Activated CD4-positive, alpha-beta T cell treated with anti-CD3 and anti-CD28 coated beads for 36 hours (primary cell): ENCODE measurements at places on chromosomes 1 and 21.

- DNase-seq: no peak
These were observed 56.2 kb downstream of the BTBD8 start for GRCh38 chr1:92136341-92136740.

DNA sequence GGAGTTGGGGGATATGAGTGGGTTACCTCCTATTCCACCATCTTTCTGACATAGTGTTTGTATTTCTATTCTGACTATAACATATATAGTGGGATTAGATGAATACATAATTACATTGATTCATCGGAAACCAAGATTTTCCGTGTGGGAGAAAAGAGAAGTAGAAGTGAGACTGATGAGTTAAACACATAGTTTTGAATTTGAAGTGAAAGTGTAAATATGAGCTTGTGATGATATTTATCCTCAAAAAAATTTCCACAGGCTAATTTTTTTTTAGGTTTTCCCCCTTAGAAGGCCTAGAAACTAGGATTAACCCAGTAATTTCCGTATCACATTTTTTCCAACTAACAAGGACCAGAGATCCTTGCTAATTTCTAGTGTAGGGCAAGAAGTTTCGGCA lies 6.9 kb downstream of the CD1B start:
- DNase-seq: no peak

DNA sequence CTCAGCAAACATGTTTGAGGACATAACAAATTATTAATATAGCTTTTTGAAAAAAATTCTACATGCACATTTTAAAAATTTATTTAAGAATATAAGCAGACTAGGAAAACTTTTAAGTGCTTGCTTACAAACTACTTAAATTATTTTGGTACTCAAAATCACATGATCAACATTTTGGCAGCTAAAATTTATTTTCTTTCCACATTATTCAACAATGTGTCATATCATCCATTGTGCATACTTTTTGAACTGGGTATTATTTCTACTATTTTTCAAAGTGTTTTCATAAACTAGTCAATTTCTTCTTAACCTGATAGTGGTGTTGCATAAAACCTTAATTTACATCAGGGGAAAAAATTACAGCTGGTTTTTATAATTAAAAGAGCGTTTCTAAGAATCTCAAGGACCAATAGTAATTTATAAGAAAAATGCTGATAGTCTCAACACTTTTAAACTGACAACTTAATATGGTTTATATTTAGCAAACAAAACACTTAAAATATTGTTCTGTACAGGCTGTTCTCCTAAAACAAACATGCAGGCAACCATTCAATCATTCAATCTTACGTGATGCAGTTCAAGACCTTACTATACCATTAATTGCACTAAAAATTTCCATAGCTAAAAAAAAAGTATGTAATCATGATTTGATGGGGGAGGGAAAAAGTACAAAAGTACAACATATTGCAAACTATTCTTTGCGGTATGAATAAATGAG lies 105.0 kb downstream of the GPATCH2 start:
- no peak for DNase-seq

- DNase-seq: no peak
These were observed 39.1 kb upstream of the IGSF5 start for GRCh38 chr21:39705849-39706248.

DNA sequence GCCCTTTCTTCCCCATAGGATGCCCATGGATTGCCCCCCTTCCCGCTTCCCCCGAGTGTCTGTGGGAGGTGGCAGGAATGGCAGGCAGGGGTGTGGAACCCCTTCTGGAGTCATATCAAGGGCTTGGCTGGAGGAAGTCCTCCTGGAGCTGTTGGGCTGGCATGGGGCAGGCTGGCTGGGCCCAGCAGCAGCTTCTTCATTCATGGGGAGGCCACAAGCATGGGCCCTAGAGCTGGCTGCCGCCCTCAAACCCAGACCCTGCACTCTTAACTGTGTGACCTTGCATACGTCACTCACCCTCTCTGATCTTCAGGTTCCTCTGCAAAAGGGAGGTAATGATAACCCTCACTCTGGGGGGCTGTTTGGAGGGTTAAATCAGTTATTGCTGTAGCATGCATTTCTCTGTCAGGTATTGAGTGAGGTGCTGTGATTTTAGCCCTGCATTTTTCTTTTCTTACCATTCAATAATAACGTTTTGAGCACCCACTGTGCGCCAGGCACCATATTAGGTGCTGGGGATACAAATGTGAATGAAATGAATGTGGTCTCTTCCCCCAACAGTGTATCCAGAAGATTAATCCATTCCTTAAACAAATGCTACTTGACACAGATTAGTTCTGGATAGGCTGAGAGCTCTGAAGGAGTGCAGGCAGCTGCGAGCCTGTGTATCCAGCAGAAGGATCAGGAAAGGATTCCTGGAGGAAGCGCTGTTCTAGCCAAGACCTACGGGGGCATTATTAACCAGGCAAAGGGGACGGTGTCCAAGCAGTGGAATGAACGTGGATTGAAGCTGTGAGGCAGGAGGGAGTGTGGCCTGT lies 9.3 kb downstream of the PCSK9 start:
- no peak for DNase-seq

GRCh38 chr1:36909946-36910725 lies 124.2 kb downstream of the GRIK3 start:
- no peak for DNase-seq

DNA sequence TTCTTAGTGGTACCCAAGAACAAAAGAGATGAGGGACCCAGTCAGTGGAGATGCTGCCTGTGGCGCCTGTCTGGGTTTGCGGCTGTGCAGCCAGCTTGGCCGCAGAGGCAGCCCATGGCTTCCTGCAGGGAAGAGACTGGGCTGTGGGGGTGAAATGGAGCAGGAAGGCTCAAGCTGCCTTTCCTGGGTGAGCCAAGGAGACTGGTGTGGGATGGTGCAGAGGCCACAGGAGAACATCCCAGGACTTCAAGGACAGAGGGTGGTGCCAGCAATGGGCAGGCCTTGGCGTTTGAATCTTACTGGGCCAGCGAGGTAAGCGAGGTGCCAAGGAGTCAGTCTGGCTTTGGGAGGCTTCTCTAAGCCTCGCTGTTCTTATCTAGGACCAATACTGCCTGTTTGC lies 26.4 kb downstream of the KCNA10 start:
- no peak for DNase-seq

DNA sequence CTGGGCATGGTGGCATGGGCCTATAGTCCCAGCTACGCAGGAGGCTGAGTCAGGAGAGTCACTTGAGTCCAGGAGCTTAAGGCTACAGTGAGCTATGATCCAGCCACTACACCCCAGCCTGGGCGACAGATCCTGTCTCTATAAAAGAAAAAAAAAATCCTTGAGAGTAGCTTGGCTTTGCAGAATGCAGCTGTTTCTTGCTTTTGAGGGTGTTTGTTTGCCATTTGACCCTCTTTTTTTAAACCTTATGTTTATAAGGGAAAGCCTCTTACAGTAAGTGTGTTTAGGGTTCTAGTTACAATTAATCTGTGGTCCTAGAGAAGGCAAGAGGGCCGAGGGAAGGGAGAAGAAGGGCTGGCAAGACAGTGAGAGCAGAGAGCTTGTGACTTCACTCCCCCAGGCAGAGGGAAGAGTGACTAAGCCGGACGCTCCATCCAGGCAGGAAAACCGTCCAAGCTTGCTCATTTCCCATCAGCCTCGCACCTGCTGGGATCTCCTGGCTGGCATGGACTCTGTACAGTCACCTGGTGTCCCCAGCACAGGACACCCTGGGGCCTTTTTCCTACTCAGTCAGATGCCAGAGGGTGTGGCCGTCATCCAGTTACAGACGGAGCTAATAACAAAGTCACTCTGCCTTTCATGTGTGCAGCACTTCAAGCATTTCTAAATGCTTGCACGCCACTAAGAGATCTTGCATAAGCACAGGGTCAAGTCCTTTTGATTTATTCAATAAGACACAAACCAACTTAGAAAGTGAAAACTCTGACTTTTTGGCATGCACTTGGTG lies 55.5 kb upstream of the PSEN2 start:
- no peak for DNase-seq

GRCh38 chr1:69123486-69123885 lies 444.2 kb upstream of the LRRC7 start:
- no peak for DNase-seq

GRCh38 chr1:10617931-10618885 lies 143.5 kb downstream of the PEX14 start:
- no peak for DNase-seq

DNA sequence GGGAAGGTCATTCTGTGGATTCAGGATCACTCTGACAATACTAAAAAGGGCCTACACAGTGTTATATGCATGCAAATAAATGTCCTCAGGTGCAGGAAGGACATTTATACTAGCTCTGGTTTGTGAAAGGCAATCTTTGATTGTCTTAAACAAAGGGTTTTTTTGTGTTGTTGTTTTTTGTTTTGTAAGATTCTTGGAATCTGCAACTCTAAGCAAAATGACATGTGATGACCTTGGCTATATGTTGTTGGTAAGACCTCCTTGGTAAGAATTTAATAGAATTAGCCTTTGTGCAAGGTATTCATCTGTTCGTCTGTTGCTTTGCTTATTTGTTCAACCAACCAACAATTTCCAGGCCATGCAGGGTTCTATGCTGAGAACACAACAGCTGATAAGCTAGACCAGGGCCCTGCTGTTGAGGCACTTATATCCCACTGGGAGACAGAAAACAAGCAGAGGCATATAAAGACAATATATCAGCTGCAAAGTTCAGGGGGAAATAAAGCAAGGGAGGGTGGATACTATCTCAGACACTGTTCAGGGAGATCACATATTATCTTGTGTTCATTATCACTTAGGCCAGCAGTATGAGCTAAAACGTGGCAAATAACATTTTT lies 60.3 kb downstream of the FH start:
- no peak for DNase-seq

- peak; percentile 46 for DNase-seq
These were observed 4.5 kb downstream of the PLA2G2A start for GRCh38 chr1:19974822-19975416.

DNA sequence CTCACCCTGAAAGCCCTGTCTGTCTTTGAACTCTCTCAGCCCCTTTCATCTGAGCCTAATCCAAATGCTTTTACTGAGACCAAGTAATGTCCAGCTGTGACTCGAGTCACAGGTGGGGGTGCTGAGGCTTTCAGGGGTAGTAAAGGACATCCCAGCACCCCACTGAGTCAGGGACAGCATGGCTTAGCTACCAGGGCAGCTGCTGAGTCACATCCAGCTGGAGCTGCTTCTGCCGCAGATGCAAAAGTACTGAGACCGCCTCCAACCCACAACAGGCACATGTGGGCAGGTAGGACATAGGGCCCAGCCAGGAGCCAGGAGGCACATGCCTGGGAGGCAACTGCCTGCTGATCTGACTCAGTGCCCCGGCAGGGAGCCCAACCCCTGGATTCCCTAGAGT lies 6.7 kb upstream of the VSIG8 start:
- peak; percentile 48 for DNase-seq

DNA sequence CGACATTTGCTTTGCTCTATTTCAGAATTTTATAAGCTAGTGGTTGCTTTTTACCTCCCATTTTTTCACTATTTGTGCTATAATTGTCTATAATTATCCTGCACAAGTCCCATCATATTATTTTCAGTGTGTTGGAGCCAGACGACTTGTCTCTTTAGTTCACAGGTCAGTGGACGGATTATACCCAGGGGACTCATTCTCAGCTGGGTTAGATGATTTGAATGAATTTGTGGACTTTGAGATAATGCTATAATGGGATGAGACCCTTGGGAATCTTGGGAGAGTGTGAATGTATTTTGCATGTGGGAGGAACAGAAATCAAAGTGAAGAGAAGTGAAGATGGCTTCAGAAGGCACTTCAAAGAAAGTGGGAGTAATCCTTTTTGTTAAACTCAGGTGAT lies 31.5 kb upstream of the KCNK1 start:
- DNase-seq: no peak

DNA sequence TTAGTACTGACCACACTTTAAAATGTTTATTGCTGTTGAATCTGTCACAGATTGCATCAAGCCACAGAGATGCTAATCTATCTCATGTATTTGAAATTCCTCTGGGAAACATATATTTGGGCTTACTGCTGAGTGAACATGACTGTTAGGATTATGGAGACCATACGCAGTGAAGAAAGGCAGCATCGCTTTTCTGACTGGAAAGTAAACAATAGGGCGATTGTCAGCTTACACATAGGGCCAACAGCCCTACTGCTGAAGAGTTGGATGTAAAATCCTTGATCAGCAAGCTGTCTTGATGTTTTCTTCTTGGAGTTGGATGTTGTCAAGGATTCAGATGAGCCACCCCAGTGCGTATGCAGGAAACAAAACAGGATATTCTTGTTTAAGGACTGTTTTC lies 368.7 kb upstream of the ADGRL2 start:
- no peak for DNase-seq

GRCh38 chr1:1173793-1174415 lies at the start of gene TTLL10:
Gene TTLL10, plus strand, starts transcription at chr1:1173880. Its CDS starts 5,336 bp downstream, at chr1:1179216.
- peak; percentile 65 for DNase-seq

DNA sequence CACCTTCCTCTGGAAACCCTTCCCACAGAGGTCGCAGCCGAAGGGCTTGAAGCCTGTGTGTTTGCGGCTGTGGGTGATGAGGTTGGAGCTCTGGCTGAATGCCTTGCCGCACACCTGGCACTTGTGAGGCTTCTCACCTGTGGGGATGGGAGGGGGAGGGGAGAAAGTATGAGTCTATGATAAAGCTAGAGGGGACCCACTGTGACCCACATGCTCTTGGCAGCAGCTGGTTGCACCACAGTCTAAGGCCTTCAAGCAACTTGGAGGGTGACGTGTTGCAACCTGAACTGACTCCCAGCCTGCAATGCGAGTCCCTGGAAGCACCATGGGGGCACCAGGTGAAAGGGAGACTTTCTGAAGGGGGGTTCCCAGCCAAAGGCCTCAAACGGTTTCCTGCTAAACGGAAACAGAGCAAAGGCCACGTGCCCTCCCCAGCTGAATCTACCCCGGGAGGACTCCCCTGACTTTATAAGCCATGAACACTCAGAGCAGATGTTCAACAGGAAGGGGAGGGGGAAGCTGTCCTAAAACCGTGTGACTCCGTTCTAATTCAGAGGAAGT lies 10.6 kb downstream of the GFI1 start:
- DNase-seq: peak; percentile 84

GRCh38 chr1:66773227-66773626 lies 21.0 kb downstream of the DYNLT5 start:
- DNase-seq: no peak

GRCh38 chr21:27045281-27045985 lies 78.5 kb upstream of the ADAMTS5 start:
- DNase-seq: no peak

DNA sequence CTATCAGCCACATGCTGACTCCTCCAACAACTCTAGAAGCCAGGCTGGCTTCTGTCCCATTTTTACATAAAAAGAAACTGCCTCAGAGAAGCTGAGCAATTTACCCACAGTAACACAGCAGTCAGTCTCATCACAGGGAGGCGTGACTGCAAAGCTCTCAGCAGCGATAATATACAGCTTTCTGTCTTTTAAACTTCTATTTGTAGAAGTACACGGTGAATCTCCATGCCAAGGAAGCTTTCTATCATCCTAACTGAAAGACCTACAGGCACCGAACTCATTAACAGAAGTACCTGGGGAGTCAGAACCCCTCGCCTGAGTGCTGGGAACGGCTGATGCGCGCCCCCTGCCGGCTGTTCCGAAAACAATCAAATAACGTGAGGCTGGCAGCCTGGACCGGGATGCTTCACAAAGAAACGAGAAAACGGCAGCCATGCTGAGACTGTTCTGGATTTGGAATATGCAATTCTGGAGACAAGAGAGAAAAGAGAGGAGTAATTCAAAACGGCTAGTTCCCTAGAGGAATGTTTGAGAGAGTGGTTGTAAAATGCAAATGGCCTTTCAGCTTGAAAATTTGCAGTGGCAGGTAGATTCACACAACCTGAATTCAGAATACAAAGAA lies 43.5 kb upstream of the RAB4A start:
- DNase-seq: peak; percentile 89

GRCh38 chr1:57327336-57327735 lies 96.5 kb downstream of the DAB1 start:
- DNase-seq: no peak

GRCh38 chr1:7606096-7606495 lies 165.0 kb upstream of the VAMP3 start:
- DNase-seq: no peak
